NCI-H82 (cell line): ENCODE measurements at places on chromosomes 6 and 20.

GRCh38 chr20:2114127-2114959 is 12.7 kb downstream of the STK35 start:
- DNase-seq, result no peak

DNA sequence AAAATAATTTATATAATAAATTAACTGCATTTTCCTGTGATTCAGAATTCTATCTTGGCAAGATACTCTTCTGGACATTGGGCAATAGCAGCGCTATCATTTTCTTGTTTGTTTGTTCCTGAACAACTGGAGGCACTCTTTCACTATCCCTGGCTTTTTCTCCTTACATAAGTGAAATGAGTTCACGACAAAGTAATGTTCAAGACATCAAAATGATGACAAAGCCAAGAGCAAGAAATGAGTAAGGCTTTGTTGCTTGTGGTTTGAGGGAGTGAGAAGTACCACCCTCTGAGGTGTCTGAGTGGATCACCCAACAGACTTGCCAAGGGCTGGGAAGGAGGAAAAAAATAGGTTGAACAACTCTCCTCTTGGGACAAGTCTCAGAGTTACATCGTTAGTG is 466.6 kb upstream of the JAG1 start:
- no peak for DNase-seq

DNA sequence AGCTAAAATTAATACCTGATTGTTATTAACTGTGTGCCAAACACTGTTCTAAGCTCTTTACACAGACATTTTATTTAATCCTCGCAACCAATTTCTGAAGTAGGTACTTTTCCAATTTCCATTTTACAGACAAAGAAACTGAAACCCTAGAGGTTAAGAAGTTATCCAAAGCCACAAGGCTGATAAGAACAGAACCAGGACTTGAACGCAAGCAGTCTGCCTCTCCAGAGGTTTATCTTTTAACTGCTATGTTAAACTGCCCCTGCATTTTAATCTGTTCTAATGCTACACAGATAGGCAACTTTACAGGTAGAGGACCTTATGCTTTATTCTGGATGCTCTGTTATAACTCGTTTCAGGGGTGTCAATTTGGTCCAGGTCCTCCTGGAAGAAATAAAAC is 118.2 kb downstream of the SLC16A10 start:
- peak; percentile 12 for DNase-seq

GRCh38 chr6:116685437-116685993 is 4.5 kb downstream of the KPNA5 start:
- no peak for DNase-seq

GRCh38 chr20:24453869-24454268 is 15.6 kb upstream of the SYNDIG1 start:
- DNase-seq, result no peak

GRCh38 chr6:15399641-15400470 is 154.0 kb downstream of the JARID2 start:
- DNase-seq, result peak; percentile 98

DNA sequence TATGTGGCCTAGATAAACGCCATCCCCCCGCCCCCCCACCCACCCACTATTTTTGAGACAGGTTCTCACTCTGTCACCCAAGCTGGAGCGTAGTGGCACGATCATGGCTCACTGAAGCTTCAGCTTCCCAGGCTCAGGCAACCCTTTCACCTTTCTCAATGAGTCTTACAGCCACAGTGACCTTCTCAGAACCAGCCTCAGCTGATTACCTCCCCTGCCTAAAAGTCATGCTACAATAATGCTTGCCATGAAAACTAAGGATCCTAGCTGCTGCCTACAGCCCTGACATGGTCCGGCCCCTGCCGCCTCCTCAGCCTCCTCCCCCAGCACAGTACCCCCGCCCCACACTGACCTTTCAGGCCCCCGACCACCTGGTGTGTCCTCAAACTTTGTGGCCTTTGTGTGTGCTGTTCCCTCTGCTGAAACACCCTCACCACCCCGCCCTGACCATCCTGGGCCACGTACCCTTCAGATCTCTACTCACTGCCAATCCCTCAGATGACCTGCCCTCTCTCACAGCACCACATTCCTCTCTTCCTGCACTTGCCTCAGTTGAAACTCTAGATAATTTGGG is 31.3 kb downstream of the PNPLA1 start:
- DNase-seq, result no peak

GRCh38 chr6:137016356-137016755 is 28.4 kb downstream of the IL20RA start:
- no peak for DNase-seq

- DNase-seq, result no peak
These were observed 179.2 kb upstream of the BMP2 start for GRCh38 chr20:6588296-6588695.

DNA sequence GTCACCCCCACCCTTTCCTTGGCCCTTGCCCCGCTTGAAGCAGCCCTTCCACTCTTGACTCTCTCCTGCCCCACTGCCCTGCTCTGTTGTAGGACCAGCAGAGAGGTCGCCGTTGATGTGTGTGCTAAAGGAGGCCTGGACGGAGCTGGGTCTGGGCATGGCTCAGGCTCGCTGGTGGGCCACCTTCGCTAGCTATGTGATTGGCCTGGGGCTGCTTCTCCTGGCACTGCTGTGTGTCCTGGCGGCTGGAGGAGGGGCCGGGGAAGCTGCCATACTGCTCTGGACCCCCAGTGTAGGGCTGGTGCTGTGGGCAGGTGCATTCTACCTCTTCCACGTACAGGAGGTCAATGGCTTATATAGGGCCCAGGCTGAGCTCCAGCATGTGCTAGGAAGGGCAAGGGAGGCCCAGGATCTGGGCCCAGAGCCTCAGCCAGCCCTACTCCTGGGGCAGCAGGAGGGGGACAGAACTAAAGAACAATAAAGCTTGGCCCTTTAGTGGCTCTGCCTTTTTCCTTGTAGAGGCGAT is 3.0 kb downstream of the SMPD2 start:
- DNase-seq, result no peak

DNA sequence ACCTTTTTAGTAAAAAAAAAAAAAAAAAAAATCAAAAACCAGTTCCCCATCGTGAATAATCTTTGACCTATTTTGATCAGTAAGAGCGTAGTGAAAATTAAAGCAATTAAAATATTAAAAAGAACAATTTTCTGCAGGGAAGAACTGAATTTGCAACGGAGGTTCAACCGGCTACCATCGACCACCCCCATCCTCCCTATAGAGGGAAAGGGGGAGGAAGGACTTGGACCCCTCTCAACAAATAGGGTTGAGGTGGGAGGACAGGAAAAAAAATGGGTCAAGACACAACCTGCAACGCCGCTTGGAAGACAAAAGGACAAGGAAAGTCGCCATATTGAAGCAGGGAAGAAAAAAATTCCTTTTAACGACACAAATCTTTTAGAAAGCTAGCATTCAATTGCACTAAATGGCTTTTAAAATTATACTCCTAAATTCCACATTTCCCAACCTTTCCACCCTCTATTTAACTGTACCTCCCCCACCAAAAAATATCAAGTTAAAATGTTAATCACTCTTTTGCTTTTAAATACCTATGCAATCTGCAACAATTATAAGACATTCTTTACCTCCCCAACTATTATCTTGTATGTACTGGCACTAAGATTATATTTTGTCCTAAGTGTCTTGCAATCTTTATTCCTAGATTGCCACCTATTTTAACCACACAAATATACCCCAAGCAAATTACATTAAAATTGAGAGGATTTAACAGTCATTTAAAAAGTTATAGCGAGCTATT is 1.7 kb downstream of the PPP1R10 start:
- DNase-seq, result peak; percentile 88

- DNase-seq, result no peak
These were observed 36.2 kb downstream of the FYN start for GRCh38 chr6:111837007-111837406.

GRCh38 chr6:149983145-149983544 is 19.4 kb downstream of the ULBP1 start:
- DNase-seq, result no peak

GRCh38 chr6:35294308-35294945 is 3.2 kb upstream of the DEF6 start:
- DNase-seq, result peak; percentile 74

- no peak for DNase-seq
These were observed 52.1 kb downstream of the CBLN4 start for GRCh38 chr20:55953201-55953600.

DNA sequence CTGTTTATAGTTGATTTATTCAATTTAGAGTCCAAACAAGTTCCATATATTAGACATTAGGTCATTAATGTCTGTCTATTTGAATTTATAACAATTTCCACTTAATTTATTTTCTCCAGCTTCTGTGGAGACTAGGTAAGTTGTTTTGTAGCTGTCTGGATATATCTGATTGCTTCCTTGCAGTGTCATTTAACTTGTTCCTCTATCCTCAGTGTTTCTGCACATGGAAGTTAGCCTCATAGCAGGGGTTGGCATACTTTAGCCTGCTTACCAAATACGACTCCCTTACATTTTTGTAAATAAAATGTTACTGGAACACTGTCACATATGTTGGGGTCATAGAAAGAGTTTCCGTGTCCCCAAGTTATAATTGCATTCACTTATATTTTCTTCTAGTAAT is 216.1 kb downstream of the ESR1 start:
- no peak for DNase-seq

DNA sequence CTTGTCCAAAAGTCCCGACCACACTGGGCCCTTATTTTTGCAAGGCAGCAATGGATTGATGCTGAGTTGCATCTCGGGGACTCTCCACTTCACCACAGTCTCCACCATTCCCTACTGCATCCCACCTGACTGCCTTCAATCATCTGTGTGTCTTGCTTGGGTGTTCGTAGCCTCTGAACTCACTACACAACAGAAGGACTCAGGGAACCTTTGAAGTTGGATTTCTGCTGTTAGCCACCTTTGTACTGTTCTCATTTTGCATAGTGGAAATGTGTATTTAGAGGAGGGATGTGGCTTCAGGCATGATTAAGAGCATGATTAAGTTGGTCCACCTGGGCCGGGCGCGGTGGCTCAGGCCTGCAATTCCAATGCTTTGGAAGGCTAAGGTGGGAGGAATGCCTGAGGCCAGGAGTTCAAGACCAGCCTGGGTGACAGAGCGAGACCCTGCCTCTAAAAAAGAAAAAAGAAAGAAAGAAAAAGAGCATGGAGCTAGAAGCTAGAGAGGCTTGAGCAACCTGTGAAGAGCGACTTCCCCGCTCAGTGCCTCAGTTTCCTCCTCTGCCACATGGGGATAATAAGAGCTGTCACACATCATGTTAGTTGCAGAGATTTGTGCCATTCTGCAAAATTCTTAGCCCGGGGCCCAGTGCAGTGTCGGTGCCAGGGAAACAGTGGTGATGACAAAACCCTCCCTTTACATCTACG is 121.3 kb upstream of the PTPN1 start:
- DNase-seq, result no peak

DNA sequence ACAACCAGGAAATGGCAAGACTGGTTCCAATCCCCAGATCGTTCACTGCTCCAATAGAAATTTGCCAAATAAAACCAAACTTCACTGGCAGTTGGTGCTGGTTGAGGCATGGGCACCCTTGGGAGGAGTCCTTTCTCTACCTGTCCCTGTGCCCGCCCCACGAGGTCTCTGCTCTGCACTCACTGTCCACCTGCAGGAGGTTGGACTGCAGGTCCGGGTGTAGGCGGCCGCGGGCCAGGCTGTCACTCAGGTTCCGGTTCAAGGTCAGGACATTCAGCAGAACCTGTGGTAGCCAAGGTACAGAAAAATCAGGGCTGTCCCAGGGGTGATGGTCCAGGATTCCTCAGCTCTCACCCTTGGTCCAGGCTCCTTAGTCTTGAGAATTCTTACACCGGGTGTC is 22.9 kb downstream of the GGT7 start:
- DNase-seq, result no peak

- DNase-seq, result peak; percentile 59
These were observed 73.0 kb upstream of the TSHZ2 start for GRCh38 chr20:52899041-52899608.

DNA sequence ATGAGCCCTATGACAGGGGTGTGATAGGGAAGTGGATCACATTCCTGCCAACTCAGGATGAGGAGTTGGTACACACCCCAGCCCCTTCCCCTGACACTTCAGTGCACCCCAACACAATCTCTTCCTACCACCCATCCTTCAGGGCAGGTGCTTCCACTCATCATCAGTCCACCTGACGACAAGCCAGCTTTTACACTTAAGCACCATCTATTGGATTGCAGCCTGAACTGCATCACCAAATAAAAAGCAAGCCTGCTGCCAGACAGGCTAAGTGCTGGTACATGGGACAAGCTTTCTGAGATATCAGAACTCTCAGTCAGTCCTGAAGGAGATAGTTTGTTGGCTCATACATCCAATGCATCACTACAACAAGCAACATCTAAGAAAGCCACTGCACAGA is 69.0 kb upstream of the TMEM200A start:
- peak; percentile 9 for DNase-seq

- no peak for DNase-seq
These were observed 13.9 kb upstream of the ADGRF5 start for GRCh38 chr6:46935687-46936086.

GRCh38 chr20:43994486-43995100 is 79.9 kb downstream of the TOX2 start:
- no peak for DNase-seq

GRCh38 chr20:37770908-37771307 is 77.1 kb downstream of the CTNNBL1 start:
- no peak for DNase-seq

DNA sequence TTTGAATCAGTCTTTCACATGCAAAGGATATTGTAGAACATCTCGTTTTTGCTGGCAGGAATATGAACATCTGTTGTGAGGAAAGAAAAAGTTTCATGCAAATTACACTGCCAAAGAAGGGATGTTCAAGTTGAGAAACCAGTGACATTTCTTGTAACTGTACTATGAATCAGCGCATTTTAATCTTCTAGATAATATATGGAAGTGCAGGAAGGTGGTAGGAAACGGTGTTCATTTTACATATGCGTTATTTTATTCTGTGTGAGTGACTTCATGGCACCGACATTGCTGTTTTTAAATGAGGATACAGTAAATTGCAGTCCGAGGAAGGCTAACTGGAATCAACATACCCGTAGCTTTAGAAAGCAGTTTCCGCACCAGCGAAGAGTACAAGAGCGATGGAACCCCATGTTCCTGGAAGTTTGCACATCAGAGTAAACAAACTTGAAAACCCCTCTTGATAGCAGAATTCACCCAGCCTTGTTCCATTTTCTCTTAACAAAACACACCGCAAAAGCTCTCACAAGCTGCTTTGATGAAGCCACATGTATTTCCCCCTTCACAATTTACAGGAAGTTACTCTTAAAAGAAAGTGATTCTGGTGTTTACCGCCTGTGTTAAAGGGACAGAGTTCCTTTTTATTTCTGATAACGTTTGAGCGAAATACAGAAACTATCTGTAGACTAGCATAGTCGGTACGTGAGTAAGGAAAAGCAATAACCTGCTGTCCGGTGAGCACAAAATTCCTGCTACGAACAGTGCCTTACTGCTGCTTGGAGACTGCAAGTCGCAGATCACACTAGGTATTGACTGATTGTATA is 11.5 kb downstream of the PRDM1 start:
- no peak for DNase-seq

- DNase-seq, result no peak
These were observed 57.6 kb downstream of the L3MBTL3 start for GRCh38 chr6:130075879-130076460.

GRCh38 chr6:99285881-99286280 is 63.6 kb downstream of the FAXC start:
- DNase-seq, result no peak

GRCh38 chr6:80234908-80235307 is 128.4 kb downstream of the BCKDHB start:
- no peak for DNase-seq
